CD8-positive, alpha-beta memory T cell (primary cell): ENCODE measurements at places on chromosomes 13 and 19. TPM values are rescaled to one million over a fixed set of nuclear protein-coding genes. Genes with fewer than 3 reads are reported as not detected.

The C13orf46 gene
- 1.2 TPM for total RNA-seq

- no peak for DNase-seq
Measured at GRCh38 chr19:41932259-41932719, 4.0 kb upstream of the ERFL start.

DNA sequence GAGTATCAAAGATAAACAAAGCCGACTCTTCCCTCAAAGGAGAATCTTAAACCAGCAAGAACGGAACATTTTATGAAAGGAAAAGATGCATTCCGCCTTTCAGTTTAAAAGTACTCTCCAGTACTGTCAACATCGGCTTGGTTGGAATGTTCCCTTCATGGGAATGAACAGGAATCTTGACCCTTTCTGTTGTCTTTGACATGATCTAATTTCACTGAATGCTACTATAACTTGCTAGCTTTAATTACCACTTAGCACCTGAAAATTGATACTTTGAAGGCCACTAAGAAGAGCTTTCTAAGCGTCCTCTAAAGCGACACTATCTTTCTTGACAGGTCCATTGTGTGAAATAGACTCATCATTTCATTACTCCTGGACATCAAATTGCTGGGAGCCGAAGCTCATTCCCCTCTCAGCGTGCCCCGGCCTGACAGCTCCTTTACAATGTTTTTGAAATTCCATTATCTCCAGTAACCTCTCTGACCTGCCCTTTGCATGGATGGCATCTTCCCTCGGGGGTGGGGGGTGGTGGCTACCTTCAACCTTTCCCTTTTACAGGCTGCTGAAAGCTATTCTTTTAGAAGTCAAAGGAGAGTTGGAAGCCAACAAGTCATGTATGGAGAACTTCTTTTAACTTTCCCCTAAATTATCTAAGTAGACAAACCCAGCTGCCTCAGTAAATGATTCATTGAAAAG lies 67.9 kb downstream of the EFNB2 start:
- DNase-seq = no peak

GRCh38 chr13:41694545-41695301 lies 237.4 kb downstream of the RGCC start:
- no peak for DNase-seq

- DNase-seq = no peak
Measured at GRCh38 chr13:76884907-76885202, 1.4 kb downstream of the KCTD12 start.

GRCh38 chr13:30529085-30529834 lies 63.5 kb upstream of the HMGB1 start:
- no peak for DNase-seq
